Stimulated activated CD4-positive, alpha-beta T cell treated with anti-CD3 and anti-CD28 coated beads, Interleukin-1b, Interleukin-23, amount 100 ng/mL, for 1 hour (primary cell): ENCODE measurements at places on chromosomes 5 and 9.

GRCh38 chr9:31137176-31138160, 1247.0 kb upstream of the ACO1 start:
- DNase-seq = no peak

DNA sequence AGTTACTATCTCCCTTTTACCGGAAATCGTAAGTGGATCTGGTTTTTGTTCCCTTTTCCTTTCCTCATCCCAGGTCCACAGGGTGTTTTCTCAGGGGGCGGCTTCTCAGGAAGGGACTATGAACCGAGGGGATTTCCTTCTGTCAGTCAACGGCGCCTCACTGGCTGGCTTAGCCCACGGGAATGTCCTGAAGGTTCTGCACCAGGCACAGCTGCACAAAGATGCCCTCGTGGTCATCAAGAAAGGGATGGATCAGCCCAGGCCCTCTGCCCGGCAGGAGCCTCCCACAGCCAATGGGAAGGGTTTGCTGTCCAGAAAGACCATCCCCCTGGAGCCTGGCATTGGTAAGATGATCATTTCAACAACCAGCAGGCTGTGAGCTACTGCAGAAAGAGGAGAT, 75.8 kb downstream of the GOLPH3 start:
- DNase-seq = no peak

DNA sequence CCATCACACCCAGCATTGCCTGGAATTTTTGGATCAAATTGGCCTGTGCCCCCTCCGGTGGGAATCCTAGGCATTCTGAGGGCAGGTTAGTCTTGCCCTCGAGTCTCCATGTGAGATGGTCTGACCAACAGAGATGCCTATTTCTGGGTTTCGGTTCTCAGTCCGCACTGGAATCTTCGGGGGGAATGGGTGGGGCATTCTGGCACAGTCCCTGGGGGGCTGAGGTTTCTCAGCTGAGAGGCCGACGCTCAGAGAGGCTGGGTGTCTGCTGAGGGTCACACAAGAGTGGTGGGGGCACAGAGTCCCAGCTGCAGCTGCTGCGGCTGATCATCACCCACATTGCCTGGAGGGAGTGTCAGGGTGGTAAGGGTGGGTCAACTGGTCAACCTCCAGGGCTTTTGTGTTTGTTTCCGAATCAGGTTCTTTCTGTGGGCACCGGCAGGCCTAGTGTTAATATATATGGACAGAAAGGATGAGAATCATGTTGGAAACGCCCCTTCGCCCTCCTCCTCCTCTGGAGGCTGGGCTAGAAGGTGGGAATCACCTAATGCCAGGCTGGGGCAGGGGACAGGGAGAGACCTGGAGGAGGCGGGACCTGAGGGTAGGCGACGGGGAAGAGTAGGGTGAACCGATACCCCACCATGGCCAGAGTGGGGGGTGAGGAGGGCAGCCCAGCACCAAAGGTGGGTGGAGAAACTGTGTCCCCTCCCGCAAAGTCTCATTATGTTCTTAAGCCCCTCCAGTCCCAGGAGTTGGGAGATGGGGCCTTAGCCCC, 149.5 kb upstream of the PHYKPL start:
- no peak for DNase-seq

DNA sequence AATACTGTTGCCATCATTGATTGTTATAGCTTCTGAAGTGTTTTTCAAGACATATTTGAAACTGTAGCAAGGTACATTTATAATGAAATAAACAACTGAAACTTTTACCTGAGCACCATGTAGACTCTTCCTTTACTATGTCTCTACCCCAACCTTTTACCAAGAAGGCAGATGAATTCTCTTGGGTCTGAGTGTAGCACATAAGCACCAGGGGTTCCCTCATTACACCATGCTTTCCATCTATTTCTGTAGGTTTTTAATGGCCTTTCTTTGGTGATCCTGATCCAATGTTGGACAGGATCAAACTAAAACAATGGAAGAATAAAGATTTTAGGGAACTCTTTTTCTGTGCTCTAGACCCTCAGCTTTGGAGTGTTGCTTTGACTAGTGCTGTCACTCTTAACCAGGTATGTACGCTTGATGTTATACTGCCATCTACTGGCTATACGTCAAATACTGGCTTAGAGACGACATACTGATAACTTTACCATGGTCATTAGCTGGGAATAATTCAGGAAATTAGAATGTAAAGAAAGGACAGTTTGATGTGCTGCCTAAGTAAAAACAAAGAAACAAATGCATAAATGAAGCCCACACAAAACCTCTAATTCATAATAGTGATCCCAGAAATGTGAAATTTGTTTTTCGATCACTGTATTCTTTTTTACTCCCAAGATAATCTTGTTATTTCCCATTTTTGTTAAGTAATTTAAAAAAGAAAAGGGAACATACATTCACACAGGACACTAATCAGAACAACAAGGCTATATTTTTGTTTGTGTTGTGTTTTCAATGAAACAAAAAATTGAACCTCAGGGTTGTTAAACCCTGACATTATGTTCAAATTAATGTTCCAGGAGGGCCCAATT, 30.7 kb downstream of the IFNW1 start:
- no peak for DNase-seq

DNA sequence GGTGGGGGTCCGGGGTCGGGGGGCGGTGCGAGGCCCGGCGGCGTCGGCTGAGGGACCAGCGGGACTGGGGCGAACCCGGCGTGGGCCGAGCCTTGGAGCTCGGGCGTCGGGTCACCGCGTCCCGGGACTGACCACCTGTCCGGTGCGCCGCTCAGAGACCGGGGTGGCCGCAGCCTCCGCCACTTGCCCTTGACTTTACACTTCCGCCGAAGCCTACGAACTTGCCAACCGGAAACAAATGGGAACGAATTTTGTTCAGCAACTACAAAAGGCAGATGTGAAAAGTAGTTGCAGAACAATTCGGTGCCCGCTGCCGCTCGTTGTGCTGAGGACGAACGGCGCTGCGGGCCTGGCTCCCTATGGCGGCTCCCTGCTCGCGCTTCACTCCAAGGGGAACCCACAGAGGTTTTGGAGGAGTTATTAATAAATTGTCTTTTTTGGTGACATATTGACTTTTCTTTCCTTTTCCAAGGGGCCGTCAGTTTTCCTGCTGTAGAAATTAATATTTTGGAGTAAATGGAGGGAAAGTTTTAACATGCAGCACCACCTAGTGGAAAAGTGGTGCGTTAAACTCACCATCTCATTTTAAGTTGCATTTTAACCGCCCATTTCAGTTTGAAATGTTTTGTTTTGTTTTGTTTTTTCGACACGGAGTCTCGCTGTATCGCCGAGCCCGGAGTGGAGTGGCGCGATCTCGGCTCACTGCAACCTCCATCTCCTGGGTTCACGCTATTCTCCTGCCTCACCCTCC, 490 bp downstream of the PCBD2 start:
- peak; percentile 24 for DNase-seq

DNA sequence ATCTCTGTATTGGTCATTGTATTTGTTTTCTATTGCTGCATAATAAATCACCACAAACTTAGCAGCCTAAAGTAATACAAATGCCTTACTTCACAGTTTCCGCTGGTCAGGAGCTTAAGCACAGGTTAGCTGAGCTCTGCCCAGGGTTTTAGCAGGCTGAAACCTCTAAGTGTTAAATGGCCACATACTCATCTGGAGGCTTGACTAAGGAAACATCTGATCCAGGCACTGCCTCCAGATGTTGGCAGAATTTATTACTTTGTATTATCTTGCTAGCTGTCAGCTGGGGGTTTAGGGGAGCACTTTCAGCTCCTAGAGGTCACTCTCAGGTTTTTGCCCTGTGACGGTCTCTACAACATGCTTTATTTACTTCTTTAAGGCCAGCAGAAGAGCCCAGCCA, 23.2 kb upstream of the RARS1 start:
- no peak for DNase-seq

- no peak for DNase-seq
Observed at GRCh38 chr5:14256756-14257393, 113.7 kb downstream of the TRIO start.

DNA sequence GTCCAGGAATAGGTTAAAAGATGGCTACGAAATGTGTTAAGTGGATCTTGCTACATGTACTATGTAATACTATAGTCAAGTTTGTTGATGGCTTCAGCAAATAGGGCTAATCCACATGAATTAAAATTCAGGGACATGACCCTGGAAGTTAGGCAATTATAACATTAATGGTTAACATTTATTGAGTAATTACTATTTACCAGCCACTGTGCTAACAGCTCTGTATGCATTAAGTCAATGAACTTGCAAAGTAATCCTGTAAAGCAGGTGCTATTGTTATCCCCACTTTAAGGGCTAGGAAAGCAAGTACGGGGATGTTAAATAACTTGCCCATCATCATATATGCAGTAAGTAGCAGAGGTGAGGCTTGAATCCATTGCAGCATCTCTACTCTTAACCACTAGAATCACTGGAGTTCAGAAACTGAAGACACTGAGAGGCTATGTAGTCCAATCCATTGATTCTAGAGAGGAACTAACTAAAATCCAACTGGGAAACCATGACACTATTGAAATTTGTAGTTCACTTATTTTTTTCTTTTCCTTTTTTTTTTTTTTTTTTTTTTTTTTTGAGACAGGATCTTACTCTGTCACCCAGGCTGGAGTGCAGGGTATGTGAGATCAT, 77.5 kb upstream of the SPINK5 start:
- no peak for DNase-seq

GRCh38 chr5:159319363-159319762, 10.9 kb downstream of the IL12B start:
- no peak for DNase-seq

GRCh38 chr9:122226142-122226757, 2.5 kb downstream of the LHX6 start:
- no peak for DNase-seq

DNA sequence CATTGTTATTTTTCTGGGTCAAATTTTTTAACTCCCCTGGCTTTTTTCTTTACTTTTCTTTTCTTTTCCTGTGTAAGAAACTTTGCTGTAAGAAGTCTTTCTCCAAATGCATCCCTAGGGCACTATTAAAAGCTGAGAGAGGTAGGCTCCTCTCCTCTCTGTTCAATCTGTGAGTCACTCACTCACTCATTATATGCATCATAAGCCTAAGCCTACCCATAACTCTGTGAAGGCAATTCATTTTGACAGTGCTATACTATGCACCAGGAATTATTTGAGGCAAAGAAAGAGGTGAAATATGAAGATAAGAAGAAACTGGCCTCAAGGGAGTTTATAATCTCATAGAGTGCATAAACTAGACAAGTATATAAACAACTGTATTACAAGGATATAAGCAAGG, 67.9 kb upstream of the PRR16 start:
- DNase-seq = no peak

DNA sequence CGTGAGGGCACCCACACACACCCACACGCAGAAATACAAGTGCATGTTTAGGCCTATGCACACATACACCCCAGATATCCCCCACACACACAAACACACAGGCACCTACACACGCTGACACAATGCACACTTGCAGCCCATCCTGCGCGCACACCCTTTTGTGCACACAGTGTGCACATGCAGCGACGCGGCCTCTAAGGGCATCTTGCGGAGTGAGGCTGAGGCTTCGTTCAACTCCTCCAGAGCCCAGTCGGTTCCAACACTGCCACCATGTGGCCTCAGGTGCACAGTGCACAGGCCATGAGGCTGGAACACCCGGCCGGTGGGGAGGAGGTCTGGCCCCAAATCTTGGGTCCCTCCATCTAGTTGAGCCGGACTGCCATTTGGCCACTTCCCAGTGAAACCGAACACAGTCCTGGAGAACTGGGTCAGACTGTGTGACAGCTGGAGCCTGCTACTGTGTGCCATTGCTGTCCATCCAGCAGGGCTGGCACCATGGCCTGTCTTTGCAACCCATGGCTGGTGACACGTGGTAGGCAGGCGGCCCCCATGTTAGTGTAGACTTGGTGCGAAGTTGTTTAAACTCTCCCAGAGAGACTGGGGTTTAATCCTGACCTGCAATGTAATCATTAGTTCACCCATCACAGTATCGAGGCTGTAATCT, 97.7 kb upstream of the MVB12B start:
- peak; percentile 16 for DNase-seq

GRCh38 chr5:1103093-1103492, 8.8 kb downstream of the SLC12A7 start:
- no peak for DNase-seq

DNA sequence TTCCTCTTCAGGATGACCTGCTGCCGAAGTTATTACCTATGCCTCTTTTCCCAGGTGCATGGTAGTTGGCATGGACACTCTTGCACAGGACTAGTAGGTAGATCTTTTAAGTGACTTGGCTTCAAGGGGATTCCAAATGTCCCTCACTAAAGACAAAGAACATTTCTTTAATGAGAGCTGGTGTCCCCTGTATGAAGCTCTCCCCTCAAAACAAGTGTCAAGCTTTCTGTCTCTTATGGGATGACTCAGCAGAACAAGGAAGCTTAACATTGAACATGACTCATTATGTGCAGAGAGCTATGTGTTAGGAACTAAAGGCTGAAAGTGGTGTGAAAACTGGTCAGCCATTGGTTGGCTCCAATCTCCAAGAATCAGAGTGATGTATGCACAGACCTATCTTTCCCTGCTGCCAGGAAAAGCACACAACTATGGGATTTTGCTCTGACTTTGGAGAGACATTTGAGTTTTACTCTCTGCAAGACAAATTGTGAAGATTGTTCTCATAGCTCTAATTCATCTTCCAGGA, 120.5 kb downstream of the PRDM6 start:
- no peak for DNase-seq

DNA sequence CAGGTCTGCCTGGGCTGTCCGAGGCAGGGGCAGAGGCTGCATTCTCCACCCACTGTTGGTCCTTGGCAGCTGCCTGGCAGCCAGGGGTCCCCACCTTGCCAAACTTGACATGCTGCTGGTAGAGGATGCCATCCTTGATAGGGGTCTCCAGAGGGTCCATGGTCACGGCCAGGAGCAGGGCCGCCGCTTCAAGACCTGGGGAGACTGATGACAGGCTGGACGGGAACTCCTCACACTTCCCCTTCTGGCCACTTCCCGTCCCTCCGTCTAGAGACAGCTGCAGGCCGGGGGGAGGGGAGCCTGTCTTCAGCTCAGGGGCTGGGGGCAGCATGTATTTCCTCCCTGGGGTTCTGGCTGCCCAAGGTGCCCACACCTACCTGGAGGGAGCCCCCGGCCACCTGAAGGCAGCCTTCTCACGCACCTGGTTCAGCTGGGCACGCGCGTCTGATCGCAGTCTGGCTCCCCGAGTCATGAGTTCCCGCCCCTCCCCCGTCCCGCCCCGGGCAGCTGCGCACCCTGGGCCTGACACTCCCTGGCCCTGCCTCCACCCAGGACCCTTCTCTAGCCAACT, at the start of gene DOK3:
DOK3 (minus strand) TSS at position 446 of the 571 bp plus-strand sequence; CDS start at position 160, 286 bp downstream.
- no peak for DNase-seq

DNA sequence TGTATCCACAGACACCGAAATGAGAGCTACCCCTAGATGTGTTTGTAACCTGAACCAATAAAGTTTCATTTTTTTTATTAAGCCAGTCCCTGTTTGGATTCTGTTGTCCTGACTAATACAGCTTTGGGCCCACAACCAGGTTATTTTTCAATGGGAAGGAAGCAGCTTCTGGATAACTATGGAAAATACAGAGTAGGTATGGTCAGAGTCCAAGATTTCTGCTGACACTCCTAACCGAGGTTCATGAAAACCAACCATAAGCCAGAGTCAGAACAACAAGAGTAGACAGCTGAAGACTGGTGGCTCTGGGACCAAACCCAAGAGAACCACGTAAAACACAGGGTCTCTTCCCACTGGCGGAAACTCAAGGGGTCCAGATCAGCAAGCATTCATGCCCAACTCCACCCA, 10.8 kb downstream of the KLF9 start:
- no peak for DNase-seq
